ENCODE measurements at places on chromosomes 7 and 10.

GRCh38 chr7:34311591-34311990, 346.4 kb upstream of the NPSR1 start:
- DNase-seq, result no peak

DNA sequence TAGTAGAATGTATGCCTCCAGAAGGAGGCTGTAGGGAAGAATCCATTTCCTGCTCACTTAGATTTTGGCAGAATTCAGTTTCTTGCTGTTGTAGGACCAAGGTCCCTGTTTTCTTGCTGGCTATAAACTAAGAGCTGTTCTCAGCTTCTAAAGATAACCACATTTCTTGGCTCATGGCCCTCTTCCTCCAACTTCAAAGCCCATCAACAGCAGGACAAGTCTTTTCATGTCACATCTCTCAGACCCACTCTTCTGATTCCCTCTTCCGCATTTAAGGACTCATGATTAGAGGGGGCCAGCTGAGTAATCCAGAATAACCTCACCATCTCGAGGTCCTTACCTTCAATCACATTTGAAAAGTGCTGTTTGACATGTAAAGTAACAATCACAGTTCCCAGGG, 8.2 kb upstream of the LSM8 start:
- DNase-seq, result no peak

- DNase-seq, result no peak
Measured at GRCh38 chr10:123643315-123643714, 22.8 kb upstream of the GPR26 start.

GRCh38 chr7:29229066-29229465, 34.5 kb downstream of the CHN2 start:
- DNase-seq, result no peak

- DNase-seq, result no peak
Measured at GRCh38 chr10:99619090-99619800, 994 bp downstream of the SLC25A28 start.

DNA sequence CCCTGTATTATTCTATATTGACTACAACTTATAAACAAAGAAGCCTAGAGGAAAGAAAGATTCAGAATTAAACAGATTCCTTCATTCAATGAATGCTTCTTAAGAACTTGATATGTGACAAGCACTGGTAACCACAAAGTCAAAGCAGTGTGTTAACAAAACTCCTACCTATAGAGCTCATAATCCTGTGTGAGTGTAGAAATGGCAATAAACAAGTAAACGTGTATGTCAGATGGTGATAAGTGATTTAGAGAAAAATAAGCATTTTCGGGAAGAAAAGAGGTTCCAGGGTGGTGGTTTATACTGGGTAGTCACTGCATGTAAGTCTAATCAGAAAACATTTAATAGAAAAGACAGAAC, 141.3 kb downstream of the JMJD1C start:
- no peak for DNase-seq

GRCh38 chr7:80900583-80901576, 18.0 kb downstream of the SEMA3C start:
- no peak for DNase-seq

GRCh38 chr10:105598207-105598606, 957.1 kb downstream of the SORCS3 start:
- no peak for DNase-seq

All from stimulated activated effector memory CD8-positive, alpha-beta T cell treated with anti-CD3 and anti-CD28 coated beads, Interleukin-12 subunit alpha, Interleukin-12 subunit beta, amount 100 ng/mL, for 72 hours (primary cell).